Stimulated activated naive CD8-positive, alpha-beta T cell treated with anti-CD3 and anti-CD28 coated beads, Interleukin-15, amount 100 ng/mL, for 72 hours (primary cell): ENCODE measurements at places on chromosomes 4 and X.
A peak's percentile ranks its signal among the peaks of the same experiment; 100 is the strongest.

DNA sequence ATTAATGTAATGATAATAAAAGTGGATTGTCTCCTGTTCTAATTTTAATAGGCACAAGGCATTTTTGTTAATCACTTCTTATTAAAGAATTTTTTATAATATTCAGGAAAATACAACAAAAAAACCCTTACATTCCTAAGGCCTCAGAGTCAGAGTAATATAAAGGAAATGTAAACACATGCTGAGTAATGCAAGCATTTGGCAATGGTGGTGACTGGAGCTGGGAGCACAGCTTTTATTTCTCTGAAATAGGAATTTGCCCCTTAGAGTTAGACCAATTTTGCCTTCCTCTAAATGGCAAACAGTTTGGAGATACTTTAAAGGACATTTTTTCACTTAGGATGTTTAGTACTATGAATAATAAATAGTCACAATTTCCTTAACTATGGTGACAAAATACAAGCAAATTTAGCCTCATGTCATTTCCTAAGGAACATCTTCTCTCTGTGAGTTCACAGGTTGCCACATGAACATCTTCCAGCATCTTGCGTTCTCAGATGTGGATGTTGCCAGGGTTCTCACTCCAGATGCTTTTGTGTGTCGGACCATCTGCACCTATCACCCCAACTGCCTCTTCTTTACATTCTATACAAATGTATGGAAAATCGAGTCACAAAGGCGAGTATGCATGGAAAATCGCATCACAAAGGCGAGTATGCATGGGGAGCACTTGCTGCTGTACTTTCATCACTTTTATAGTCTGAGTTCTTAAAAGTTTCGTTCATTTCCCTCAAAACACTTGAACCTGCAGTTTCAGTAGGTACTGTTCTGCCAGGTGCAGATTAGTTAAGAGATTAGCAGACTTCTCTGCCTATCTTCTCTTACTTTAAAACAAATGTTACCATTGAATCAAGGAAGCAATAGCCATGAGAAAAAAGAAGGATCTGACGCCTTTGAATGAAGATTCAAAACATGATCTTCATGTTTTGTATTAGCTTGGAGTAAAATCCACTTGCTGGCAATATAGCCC lies 15.9 kb upstream of the F11 start:
- no peak for DNase-seq

DNA sequence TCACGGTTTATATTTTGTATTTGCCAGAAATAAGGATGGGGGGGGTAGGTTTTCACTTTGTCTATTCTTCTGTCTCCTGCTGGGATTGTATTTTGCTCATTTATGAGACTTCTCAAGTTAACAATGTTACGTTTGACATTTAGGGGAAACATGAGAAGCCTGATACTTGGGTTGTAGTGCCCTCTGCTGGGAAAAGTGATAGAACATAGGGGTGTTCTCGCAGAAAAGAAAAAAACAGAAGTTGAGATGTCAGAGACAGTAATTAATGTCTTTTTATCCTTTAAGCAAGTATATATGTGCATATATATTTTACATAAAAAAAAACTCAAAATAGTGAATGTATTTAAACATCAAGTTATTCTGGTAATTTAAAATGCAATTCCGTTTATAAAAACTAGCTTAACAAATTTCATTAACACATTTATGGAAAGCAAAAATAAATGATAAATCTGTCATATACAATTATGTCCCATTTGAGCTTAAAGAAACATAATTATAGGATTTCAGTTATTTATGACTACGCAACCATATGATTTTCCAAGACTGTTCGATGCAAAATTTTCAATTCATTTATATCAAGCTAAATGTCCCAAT lies 46.0 kb upstream of the TMPRSS11F start:
- DNase-seq, result peak; percentile 40

GRCh38 chr4:165464813-165465381 lies 86.1 kb downstream of the CPE start:
- DNase-seq, result peak; percentile 13

GRCh38 chr4:142778900-142779299 lies 67.2 kb downstream of the INPP4B start:
- no peak for DNase-seq

DNA sequence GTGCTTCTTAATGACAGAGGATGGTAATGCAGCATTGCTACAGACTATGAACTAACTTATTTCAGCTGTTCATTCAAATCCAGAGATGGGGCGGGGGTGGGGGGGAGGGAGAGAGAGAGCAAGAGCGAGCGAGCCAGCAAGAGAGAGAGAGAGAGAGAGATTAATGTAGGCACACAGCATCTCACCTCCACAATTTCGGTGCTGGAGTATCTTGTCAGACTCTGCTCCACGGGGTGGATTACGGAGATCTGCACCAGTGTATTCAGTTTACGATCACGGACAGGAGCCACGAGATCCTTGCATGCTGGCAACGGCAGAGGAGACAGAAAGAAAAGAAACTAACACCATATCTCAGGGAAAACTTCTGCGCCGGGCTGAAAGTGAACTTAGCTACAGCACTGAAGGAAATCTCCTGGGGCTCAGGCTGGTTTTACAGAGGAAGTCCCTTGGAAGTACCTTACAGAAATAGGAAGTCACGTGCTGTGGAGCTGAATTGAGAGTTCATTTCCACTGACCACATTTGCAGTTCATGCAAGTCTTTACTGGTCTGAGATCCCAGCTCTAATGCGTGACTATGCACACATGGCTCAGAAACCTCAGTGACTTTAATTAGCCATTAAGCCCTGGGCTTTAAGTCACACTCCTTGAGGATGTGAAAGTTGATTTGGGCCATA lies 440.9 kb downstream of the INPP4B start:
- DNase-seq, result peak; percentile 72

DNA sequence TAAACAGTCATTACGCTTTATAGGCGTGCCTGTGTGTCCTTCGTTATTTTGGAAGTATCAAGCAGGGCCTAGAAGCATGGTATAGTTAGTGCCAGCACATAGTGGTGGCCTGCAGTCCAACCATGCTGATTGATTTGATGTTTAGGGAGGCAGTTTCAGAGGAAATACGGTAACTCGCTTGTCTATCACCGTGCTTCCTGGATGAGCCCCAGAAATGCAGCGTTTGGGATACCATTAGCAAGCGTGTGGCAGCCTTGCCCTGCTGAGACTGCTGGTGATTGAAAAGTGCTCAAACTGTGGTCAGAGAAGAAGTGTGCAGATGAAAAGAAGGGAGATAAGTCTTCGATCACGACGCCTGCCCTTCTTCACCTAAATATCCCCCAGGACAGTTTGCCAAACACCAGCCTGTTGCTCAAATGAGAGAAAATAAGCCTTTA lies 158.4 kb downstream of the CHIC2 start:
- no peak for DNase-seq

- no peak for DNase-seq
Observed at GRCh38 chrX:11913001-11913400, 155.0 kb downstream of the MSL3 start.

- no peak for DNase-seq
Observed at GRCh38 chr4:7160439-7160838, 31.9 kb upstream of the SORCS2 start.

- no peak for DNase-seq
Observed at GRCh38 chr4:47667552-47667951, 170.3 kb downstream of the CORIN start.

DNA sequence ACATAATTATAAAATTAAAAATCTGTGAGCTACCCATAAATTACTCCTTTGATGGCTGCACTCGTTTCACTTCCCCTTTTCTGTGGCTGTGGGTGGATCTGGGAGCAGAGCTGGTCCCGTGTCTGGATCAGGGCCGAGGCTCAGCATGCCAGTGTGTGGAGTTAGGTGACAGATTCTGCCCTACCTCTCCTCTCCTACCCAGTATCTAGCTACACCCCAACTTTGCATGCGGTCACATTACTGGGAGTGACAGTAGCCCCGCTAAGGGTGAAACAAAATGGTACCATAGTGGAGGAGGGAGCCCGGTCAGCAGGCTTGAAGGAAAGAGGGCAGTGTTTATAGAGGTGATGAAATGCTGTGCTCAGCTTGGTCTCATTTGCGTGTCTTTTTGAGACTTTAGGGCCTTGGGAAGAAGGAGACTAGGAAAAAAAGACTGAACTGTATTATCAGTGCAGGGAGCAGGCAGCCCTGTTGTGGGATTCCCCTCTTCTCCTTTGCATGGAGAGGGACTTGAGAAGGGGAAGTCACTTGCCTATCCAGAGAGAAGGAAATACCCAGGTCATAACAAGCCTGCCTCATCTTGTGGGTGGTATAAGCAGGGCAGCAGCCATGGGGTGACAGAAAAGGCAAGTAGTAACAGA lies 48.4 kb downstream of the ARHGAP10 start:
- no peak for DNase-seq

DNA sequence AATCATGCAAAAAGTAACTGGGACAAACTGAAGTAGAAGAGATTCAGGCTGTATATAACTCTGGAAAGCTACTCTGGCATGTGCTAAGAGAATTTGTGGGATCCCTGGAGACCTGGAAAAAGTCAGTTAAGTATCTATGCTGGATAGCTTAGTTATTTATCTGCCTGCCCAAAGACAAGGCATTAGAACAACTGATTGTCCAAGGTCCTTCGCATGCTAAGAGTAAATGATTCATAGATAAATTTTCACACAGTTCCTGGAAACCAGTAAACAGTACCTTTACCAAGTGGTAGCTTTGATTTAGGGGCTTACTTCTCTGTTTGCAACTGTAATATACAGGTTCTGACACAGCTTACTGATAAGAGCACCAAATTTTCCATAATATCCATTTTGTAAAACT lies 104.8 kb downstream of the ATP11C start:
- DNase-seq, result no peak

DNA sequence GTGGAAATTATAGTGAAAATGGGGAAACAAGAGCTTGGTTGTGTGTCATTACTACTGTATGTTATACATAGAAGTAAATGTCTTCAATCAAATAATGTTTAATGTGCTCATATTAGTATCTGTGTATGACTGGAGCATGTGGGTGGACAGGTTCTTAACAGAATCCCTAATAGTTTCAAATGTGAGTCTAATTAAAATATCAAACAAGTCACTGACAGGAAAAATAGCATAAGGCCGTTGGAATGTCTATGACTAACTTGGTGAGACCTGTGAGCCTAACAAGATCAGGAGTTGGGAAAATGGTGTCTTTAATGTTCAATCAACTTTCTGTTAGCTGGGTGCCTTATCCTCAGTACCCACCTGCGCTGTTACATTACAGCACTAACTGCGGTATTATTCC lies 6.2 kb upstream of the CXCL3 start:
- DNase-seq, result no peak

DNA sequence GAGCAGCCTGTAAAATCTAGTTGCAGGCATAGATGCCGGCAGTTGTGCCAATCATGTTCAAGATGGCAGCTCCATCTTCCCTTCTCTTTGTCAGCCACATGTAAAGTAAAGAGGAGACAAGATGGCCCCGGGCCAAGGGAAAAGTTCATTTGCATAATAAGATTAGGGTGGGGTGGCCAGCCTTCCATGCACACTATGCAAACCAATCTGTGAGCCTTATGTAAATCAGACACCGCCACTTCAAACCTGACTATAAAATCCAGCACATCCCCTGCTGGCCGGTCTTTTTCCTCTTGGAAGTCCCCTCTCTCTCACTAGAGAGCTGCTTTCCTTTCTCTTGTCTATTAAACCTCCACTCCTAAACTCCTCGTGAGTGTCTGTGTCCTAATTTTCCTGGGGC lies 78.9 kb upstream of the CBR4 start:
- DNase-seq, result no peak

- DNase-seq, result no peak
Observed at GRCh38 chrX:105645667-105646357, 176.5 kb upstream of the NRK start.

DNA sequence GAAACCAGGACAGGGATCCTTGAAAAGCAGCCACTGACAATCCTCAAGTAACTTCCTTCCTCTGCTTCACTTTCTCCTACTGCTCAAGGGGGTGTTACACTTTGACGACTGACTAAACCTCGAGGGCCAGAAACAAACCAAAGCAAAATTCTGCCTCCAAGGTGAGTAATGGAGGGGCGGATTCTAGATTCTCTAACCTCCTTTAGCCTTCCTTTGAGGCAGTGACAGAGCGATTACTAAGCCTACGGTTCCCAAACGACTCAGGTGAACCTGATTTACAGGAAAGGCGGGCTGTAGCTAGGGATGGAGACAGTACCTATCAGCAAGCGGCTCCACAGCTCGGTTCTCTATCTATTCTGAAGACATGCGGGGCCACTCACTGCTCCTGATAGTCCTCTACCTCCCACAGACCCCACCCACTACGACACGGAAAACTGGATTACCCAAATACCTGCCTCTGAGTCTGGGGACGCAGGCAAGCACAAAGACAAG lies 487 bp downstream of the TBCK start:
- DNase-seq, result no peak

DNA sequence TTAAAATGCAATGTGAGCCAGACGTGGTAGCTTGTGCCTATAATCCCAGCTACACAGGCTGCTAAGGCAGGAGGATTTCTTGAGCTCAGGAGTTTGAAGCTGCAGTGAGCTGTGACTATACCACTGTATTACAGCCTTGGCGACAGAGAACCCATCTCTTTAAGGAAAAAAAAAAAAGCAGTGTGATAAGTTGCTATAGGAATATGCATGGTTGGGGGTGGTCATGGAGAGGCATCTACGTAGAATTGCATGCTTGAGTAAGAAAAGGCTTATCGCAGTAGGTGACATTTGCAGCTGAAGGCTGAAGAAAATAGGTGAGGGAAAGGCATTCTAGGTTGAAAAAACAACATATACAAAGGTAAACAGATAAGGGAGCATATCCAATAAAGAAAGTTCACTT lies 4.1 kb downstream of the DIAPH2 start:
- DNase-seq, result no peak

- DNase-seq, result peak; percentile 38
Observed at GRCh38 chrX:17737986-17738713, 857 bp downstream of the SCML1 start.

DNA sequence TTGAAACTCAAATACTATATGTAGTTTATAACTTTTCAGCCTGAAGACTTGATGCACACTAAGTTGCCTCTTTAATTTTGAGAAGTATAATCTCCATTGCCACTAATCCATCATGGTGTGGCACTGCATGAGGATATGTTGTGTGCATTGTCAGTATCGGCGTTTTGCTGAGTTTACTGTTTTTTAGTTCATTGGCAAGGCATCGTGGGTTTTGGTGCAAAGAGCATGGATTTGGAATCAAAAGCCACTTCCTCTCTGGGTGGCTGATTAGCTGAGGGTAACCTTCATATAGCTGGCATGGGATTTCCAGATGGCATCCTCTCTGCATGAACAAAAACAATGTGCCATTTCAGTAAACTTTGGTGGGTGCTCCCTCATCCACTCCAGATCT lies 38.7 kb downstream of the FHL1 start:
- no peak for DNase-seq

DNA sequence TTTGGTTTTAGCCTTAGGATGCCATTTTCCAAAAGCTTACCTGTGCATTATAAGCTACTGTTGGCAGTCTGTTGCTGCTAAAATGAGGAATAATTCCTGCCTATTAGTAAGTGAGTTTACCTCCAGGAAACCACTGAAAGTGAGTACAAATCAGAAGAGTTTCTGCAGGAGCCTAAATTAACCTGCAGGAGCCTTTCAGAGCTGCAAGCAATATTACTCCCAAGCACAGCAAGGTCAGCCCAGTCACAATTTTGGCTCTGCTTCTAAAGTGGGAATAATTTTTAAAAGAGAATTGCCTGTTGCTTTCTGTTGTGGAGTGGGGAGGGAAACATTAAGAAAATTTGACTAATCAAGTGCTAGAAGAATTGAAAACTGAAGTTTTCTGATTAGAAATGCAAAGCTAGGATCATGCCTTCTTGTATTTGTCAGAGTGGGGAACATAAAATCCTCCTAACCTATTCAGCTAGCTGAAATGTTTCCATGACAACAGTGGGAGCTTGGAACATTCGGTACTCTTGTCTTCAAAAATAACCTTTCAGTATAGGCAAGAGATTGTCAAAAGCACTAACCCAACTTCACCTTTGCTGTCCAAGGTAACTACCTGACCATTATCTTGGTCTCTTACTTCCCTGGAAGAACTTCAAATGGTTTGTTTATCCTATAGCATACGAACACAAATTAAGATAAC lies 193.2 kb downstream of the COMMD8 start:
- no peak for DNase-seq
